Heart left ventricle (tissue), 16 donors: ENCODE measurements at places on chromosomes 2 and 18.

- no peak for DNase-seq
These were observed 57.6 kb downstream of the SMAD7 start for GRCh38 chr18:48893061-48893607.

DNA sequence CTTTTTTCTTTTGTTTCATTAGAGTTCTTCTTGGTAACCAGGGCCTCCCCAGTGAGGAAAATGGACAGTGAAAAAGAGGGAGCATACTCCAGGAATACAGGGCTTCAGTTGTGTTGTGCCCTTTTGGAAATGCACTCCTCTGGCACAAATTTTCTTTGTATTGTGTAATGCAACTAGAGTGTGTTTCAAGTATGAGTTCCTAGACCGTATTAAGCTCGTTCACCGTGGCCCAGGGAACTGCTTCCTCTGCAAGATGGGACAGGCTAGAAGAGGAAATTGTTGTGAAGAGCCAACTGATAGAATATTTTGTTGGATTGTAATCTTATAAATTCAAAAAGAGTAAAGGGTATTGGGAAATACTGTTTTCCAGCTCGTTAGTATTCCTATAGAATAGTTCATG lies 137.2 kb upstream of the TTC39C start:
- no peak for DNase-seq

DNA sequence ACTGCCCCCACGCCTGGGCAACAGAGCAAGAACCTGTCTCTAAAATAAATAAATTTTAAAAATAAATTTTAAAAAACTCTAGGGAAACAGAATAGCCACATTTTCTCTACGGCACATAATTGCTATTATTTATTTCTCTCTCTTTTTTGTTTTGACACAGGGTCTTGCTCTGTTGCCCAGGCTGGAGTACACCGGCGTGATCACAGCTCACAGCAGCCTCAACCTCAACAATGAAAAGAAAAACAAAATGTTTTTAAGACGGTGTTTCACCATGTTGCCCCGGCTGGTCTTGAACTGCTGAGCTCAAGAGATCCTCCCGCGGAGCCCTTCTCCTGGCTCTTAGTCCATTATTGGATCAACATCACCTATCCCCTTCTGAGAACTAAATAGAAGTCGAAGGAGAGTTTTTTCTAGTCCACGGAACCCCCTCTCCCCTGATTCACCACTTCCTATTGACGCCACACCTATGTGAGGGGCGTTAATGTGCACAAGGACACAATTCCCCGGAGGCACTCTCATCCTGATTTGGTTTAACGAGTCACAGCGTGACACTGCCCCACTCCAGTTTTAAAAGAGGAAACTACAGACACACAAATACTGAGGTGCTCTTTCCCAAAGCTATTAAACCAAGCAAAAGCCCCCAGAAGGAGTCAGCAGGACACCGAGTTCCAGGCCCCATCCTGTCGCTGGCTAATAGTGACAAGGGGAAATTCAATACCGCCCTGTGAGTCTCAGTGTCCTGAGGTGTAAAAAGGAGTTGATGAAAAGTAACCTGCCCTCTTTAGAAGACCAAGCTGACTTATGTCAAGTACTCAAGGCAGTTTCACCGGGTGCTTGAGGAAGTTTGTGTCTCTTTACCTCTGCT lies 1.1 kb downstream of the NPC1 start:
- DNase-seq, result no peak

- DNase-seq, result no peak
These were observed 112.5 kb upstream of the GLI2 start for GRCh38 chr2:120622886-120623753.

DNA sequence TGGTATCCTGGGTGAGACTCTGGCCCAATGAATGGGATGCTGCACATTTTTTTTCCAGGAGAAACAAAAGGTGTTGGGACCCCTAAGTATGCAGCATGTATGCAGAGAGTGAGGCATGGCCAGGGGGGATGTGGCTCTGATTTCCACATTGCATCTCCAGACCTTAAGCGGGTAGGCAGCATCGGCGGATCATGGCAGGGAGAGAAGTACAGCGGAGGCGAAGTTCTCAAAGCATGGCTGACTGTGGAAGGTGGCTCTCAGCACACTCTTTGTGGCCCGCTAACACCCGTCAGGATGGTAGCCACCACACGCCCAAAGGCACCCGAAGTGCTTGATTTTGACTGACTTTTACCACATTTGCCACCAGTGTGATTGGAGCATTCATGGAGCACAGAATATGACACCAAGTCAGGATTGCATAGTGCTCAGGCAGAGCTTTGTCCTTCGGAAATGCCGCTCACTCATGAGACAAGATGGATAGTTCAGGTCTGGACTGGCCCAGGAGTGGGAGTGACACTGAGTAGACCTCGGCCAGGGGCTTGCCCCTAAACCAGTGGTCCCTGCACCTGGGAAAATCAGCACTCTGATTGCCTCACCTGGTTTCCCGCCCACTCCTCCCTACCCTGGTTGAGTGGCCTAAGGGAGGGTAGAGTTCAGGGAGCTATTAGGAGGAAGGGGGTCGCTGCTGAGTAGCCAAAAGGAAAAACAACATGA lies 14.2 kb downstream of the INPP4A start:
- no peak for DNase-seq

- DNase-seq, result no peak
These were observed 154.0 kb downstream of the GPD2 start for GRCh38 chr2:156590085-156590739.

DNA sequence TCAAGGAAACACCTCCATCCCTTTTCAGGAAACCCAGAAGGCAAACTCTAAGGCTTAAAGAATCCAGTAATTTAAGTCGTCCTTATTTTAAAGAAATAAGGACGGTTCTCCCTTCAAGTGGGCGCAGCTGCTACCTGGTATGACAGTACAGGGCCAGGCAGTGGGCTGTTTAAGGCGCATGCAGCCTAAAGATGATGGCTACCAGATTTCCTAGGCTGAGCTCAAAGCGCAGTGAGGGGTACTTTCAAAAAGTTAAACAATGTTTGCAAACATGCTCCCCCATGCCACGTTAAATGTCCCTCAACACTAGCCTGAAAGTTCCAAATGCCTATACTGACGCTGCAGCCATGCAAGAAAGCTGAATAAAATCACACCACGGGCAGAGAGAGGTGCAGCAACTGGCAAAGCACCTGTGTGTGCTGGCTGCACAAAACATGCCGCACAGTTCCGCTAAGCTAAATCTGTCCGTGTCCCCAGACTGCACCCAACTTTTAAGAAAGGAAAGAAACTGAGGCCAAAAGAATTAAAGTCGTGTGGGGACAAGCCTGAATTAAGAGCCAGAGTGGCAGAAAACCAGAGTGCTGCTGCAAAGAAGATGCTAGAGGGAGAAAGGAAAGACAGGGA lies 583 bp downstream of the HIBCH start:
- DNase-seq, result no peak

GRCh38 chr2:222105046-222105445 lies 193.8 kb downstream of the PAX3 start:
- no peak for DNase-seq

GRCh38 chr18:38750751-38751150 lies 1185.2 kb upstream of the CELF4 start:
- DNase-seq, result no peak

GRCh38 chr18:44393406-44393805 lies 287.3 kb upstream of the SETBP1 start:
- no peak for DNase-seq

DNA sequence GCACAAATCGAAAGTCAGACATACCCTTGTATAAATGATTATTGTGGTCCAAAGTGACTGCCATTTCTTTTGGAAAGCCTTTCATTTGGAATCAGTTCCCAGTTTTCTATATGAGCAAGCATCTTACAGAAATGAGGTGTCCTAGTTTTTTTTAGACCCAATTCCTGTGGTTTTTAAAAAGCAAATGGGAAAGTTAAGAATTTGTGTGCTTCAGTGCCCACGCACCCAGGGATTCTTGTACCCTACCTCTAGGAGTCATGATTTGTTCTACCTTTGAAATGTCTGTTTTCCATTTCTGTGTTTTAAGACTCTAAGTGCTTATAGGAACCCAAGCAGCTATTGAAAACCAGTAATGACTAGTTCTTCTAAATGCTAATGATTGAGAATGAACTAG lies 218.1 kb downstream of the CAMKMT start:
- no peak for DNase-seq

DNA sequence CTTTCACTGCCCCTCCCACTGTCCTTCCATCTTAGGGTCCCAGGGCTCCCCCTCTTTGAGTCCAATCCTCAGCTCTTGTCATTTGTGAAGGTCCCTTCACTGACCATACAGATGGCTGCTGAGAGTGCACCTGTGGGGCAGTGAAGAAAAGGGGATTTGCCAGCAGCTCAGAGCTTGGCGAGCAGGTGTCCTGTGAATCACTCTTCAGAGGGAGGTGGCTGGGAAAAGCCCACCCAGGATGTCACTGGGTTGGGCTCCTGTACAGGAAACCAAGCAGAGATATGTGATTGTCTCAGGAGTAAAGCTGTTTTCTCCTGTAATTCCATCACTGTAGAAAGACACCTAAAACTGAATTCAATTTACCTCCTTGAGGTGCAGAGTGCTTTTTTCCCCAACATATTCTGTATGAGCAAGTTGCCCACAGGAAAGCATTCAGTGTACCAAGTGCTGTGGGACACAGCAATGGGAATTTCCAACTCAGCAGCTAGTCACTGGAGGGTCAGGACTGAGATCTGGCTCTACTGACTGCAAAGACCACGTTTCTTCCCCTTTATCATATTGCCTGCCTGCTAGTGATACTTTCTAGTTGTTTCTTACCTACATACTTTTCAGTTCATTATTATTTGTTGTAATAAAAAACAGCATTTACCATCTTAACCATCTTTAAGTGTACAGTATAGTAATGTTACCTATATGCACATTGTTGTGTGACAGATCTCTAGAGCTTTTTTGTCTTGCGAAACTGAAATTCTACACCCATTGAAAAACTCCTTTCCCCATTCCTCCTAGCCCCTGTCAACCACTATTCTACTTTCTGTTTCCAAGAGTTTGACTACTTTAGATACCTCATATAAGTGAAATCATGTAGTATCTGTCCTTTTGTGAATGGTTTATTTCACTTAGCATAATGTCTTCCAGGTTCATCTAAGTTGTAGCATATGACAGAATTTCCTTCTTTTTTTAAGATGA lies 239.1 kb downstream of the TSN start:
- no peak for DNase-seq

DNA sequence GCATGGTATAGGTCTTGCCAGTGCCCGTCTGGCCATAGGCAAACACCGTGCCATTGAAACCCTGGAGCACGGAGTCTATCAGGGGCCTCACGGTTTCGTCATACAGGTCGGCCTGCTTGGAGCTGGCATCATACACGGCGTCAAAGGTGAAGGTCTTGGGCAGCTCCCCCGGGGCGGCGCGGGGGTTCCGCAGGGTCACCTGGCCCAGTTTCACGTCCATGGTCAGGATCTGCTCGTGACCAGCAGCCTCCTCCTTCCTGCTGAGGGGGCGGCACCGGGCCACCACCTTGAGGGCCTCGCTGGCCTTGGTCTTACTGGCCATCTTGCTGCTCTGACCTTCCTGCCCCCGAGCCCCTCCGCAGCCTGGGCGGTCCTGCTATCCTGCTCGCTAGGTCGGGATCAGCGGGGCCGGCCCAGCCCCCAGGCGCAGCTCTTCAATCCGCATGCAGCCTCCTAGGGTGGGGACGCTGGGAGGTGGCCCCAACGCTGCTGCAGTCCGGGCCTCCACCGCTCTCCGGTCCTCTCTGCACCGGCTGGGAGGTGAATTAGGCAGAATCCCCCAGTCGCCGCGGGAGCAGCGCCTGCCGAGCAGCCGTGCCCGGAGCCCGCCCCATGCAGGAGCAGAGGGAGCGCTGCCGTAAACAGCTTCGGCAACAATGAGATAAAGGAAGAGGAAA lies 563 bp downstream of the KIF3C start:
- DNase-seq, result no peak

DNA sequence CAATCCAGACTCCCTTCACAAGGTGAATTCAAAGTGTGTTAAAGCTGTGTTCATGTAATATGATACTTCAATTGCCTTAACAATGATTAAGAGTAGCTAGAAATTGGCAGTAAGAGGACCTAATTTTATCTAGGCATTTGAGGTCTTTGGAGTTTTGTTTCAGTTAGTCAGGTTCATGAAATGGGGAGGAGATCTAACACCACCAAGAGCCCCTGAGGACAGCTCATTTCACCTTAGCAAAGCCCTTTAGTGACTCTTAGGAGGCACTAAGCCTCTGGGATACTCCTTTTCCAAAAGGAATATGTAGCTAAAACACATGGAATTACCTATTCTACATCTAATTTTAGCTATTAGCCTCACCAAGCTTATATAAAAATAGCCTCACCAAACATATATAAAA lies 716.5 kb upstream of the RAB6C start:
- no peak for DNase-seq

DNA sequence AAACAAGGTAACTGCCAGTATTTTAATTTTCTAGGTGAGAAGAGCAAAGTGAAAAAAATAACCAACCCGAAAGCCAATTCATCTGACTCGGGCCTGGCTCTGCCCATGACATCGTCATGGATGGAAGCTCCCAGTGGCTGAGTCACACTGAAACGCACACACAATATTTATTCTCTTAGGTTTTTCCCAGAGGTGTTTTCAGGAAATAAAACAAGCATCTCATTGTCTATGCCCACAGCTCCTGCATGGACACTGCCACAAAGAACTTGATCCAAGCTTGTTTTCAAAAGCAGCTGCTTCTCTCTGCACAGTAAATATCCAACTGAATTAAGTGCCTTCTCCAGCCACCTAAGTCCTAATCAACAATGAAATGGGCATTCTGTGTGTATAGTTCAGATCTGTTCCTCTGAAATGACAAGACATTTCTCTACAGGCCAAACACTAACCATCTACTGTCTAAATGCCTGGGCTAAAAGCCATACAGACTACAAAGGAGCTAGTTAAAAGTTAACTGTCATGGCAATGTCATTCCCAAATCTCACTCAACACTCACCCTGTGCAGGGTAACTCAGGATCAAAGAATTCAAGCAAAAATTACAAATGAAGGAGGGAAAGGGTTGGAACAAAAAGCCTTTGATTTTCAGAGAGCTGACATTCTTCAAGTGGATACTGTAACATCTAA lies 62.9 kb downstream of the RPL31 start:
- no peak for DNase-seq

DNA sequence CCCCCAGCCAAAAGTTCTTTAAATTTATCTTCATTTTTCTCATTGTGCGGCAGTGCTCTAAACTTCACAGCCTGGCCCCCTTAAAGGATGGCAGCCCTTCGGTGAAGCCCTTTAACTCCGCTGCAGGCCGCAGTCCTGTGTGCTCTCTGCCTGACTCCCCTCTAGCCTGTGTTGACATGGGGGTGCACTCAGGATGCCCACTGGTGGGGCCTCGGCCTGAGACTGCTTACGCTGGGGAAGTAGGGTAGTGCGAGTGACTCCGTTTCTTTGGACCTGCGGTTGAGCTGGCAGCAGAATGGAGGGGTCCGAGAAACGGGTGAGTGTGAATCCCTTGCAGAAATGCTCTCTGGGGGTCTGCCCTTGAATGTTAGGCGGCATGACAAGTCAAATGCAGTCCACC lies 5.6 kb downstream of the RAB12 start:
- no peak for DNase-seq

- DNase-seq, result no peak
These were observed 280.1 kb downstream of the PTH2R start for GRCh38 chr2:208686665-208687064.
